ENCODE measurements at places on chromosomes 12 and 14.

DNA sequence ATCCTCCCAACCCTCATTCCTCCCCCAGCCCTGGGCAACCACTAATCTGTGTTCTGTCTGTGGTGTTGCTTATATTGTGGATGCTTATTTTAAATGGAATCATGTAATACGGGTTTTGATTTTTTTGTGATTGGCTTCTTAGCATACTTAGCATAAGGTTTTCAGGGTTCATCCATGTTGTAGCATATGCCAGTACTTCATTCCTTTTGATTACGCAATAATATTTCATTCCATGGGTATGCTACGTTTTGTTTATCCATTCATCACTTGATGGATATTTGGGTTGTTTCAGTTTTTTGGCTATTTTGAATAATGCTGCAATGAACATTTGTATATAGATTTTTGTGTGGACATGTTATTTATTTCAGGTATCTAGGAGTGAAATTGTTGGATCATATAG, 82.9 kb downstream of the TSPAN9 start:
- DNase-seq: no peak

DNA sequence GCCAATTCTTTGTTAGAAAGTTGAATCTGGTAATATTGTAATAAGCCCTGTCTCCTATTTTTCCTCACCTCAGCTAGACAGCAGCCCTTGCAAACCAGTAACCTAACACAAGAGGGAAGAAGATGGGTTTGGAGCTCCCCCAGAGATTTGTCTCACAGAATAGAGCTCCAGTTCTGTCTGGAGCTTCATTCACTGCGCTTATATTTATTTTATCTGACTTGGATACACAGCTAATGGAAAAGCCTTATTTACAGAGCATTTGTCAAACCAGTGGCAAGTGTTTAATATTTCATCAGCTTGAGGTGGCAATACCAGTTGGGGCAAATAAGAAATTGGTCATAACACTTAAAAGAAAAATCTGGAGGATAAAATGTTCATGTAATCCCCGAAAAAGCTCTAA, 1094.0 kb downstream of the FSCB start:
- no peak for DNase-seq

- no peak for DNase-seq
These were observed 91.9 kb downstream of the IGF1 start for GRCh38 chr12:102388469-102388868.

DNA sequence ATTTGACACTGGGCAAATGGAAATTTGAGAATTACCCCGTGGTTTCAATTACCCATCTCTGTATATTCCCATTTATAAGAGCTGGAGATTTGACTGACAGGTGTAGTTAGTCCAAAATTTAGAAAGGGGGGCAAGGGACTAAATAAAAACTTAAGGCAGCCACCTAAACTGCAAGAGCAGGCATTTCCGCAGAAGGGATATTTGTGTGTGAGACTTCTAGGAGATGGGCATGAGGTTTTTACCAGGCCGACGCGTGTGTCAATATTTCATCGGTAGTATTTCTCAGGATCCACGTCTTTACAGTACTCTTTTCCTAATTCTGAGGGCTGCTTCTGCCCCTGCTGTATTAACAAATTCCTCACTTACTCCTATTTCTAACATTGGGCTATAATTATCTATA, 1.4 kb downstream of the FAR2 start:
- DNase-seq: no peak

DNA sequence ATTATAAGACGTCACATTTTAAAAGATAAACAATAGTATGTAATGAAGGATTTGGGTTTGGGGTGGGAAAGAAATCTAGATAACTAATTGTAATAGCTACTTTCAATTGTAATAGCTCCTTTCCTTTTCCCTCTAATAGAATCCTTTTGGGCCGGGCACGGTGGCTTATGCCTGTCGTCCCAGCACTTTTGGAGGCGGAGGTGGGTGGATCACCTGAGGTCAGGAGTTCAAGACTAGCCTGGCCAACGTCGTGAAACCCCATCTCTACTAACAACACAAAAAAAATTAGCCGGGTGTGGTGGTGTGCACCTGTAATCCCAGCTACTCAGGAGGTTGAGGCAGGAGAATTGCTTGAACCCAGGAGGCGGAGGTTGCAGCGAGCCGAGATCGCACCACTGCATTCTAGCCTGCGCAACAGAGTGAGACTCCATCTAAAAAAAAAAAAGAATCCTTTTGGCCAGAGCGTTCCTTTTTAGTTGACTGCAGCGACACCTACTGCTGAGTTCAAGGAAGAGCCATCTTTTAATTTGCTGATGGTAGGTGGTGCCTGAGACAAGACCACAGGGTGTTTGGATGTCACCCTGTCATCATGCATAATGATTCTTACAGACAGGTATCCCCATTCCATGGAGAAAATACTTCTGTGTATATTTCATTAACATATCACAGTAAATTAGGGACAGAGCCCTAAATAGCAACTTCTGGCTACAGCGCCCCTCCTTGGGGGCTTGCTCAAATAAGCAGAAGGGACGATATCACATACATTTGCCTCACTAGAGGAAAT, 79.5 kb downstream of the ARMH4 start:
- peak; percentile 58 for DNase-seq

DNA sequence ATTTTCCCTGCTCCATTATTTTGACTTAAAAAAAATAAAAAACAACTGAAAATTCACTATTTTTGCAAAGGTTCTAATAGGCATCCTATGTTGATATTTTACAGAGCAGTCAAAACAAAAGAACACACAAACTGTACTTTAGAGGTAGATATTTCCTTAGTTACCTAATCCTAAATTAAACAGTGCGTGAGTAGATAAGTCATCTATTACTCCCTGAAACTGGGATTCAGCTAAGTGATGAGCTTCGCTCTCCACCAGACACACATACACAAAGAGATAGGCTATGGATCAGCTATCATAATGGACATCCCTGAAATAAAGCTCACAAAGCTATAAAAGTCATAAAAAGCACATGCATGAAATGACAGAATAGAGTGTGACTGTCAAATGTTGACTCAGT, 398.7 kb downstream of the SOX5 start:
- no peak for DNase-seq

DNA sequence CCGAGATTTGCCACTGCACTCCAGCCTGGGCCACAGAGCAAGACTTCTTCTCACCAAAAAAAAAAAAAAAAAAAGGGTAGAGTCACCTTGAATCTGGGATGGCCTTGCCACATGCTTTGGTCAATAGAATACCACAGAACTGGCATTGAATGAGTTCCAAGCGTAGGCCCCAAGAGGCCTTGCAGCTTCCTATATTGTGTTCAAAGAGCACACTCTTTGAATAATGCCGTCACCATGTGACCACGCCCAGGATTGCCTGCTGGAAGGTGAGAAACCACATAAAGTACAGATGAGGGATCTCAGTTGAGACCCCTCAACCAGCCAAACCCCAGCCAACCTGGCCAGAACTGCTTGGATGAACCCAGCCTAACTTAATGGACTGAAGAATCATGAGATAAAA, 239.2 kb upstream of the AMIGO2 start:
- peak; percentile 50 for DNase-seq

DNA sequence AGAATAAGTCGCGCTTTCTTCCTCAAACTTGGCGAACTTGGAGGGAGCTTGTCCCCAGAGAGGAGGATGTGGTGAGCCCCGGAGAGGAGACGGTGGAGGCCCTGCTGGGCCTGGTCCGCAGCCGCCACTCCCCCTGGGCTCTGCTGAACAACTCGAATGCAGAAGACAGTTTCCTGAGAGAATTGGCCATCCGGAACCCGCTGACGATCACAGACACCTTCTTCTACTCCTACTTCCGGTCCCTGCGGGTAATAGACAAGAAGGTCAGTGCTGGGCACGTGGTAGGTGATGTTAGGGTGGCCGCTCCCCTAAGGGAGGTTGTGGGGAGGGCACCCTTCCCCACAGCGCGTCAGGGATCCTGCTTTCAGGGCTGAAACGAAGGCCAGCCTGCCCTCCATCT, 1.6 kb downstream of the LRRC43 start:
- DNase-seq: peak; percentile 25

GRCh38 chr12:172732-173161, 41.2 kb downstream of the SLC6A12 start:
- no peak for DNase-seq

DNA sequence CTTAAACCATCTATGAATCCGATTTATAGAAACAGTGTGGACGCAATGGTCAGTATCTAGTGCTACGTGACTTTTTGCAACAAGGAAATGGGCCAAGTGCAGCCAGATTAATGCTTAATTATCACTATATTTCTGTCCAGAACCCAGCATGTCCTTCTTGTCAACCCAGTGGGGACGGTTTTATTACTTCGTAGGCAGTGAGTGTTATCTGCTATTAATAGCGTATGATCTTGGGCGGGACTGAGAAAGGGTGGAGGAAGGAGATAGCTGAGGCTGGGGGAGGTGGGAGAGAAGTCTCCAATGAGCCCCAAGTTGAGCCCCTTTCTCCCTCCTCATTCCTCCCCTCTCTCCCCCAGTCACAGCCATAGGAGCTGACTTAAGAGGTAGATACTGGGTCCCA, 59.7 kb upstream of the FAM222A start:
- DNase-seq: no peak

DNA sequence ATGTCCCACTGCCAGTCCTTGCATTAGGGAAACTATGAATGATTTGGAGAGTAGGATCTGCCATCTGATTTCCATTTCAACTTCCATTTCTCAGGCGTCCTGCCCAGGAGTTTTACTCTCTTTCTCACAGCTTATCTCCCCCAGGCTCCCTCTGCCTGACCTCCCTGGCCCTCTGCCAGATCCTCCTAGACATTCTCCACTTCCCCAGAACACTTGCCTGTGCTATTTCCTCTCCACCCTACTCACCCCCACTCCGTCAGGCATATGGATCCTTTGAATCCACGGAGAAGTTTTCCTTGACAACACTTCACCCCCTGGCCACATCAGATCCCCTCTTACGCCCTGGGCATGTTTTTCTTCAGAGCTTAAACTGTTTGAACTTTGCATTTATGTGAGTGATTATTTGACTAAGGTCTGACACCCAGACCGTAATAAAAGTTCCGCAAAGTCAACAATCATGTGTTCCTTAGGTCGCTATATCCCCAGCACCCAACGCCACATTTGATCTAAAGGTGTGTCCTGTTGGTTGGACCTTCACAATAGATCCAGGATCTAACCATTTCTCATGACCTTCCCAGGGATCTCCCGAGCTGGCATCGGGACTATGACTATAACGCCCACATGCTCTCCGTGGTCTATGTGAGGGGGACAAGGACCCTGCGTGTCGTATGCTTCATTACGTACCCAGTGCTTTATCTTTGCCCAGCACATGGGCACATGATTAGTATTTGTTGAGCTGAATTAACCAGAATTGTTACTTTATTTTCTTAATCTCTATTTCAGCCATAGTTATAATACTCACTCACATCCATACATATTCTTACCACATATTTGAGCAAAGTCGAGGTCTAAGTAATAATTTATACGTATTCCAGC, 255.8 kb upstream of the FOXN3 start:
- no peak for DNase-seq

DNA sequence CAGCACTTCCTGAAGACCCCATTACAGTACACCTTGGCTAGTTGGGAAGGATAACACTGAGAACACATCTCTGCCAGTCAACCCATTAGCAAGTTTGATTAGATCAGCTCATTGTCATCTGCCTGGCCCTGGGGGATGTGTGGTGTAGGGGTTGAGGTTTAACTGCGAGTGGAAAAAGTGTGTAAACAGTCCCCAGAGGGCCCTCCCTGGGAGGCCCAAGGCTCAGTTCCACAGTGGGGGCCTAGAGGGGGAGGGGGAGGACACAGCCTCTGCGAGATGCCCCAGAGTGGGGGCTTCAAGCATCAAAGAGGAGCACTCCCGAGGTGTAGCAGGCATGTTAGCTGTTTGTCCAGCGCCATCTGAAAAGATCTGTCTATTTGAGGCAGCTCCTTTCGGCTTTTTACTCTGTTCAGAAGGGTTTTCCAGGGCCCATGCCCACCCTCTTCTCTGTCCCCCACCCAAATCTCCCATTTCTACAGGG, 344 bp downstream of the LPAR5 start:
- DNase-seq: peak; percentile 88

- DNase-seq: no peak
These were observed 130.5 kb downstream of the ACSS3 start for GRCh38 chr12:81208187-81208911.

- DNase-seq: no peak
These were observed 112.3 kb downstream of the PLXNC1 start for GRCh38 chr12:94260717-94261116.

GRCh38 chr12:6607751-6608591, 792 bp upstream of the CHD4 start:
- DNase-seq: peak; percentile 89

DNA sequence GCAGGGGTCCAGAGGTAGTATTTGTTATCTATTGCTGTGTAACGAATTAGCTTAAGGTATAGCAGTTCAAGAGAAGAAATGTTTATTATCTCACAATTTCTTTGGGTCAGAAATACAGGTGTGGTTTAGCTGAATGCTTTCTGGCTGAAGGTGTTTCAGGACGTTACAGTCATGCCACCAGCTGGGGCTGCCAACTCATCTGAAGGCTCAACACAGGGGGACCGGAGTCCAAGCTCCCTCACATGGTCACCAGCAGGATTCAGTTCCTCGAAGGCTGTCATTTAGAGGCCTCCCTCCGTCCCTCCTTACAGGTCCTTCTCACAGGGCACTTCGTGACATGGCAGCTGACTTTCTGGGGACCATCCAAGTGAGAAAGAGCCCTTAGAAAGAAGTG, 37.5 kb upstream of the SINHCAF start:
- DNase-seq: no peak

- DNase-seq: no peak
These were observed 315.5 kb upstream of the OR4E1 start for GRCh38 chr14:21989090-21989489.

DNA sequence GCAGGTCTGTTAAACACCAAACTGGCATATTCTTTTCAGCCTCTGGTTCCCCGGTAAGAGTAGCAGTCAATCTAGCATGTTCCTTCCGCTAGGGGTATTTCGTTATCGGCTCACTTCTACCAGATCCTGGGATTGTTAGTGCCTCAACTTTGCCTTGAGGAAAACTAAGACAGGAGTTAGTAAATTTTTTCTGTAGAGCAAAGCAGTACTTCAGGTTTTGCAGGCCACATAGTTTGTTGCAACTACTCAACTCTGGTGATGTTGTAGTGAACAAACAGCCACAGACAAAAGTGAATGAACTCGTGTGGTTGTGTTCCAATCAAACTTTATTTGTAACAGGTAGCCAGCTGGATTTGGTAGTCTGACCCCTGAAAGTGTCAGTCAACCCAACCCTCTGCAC, 6.3 kb upstream of the CDH24 start:
- DNase-seq: no peak

GRCh38 chr12:58253663-58254062, 312.3 kb downstream of the ATP23 start:
- DNase-seq: no peak

GRCh38 chr12:61694214-61694613, 566.0 kb upstream of the USP15 start:
- no peak for DNase-seq

GRCh38 chr14:30585204-30585603, 26.2 kb downstream of the G2E3 start:
- no peak for DNase-seq

- no peak for DNase-seq
These were observed 387 bp upstream of the GSC start for GRCh38 chr14:94770251-94770749.

GRCh38 chr12:13101821-13102375, 1.6 kb downstream of the GSG1 start:
- DNase-seq: peak; percentile 39

GRCh38 chr12:68303850-68304249, 28.3 kb downstream of the MDM1 start:
- DNase-seq: no peak
